Activated naive CD4-positive, alpha-beta T cell treated with anti-CD3 and anti-CD28 coated beads for 36 hours (primary cell): ENCODE measurements at places on chromosomes 2 and 18. TPM values are rescaled to one million over a fixed set of nuclear protein-coding genes. Genes with fewer than 3 reads are reported as not detected.

DNA sequence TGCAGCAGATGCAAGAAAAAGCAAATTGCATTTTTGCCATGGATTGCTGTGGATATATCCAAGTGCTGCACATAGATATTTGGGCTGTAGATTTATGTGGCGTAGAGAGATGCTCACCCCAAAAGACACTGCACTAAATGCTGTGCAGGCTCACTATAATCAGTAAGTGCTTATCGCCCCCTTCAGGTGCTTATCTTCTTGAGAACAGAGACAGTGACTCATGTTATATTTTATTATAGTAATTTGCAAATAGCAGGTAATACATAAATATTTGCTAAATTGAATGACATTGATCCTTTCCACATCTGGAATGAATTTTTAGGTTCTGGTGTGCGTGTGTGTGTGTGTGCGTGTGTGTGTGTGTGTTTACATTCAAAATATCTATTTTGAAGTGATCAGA is 36.8 kb upstream of the PLEKHM3 start:
- DNase-seq: peak; percentile 26
- no peaks in the 10 kb centered on the region for H3K36me3 ChIP-seq
- no peak overlapping the region for H3K27ac ChIP-seq
- peaks cover 3% of the 10 kb centered on the region for H3K27me3 ChIP-seq

Gene MYO5B
- 0.12 TPM for total RNA-seq

- no peak for DNase-seq
- H3K4me3 ChIP-seq: no peak overlapping the region
- peaks cover 2% of the 10 kb centered on the region for H3K4me1 ChIP-seq
- no peaks in the 10 kb centered on the region for H3K27me3 ChIP-seq
- peaks cover 32% of the 10 kb centered on the region for H3K36me3 ChIP-seq
Observed at GRCh38 chr18:14117606-14118005, 14.6 kb downstream of the ZNF519 start.

- no peaks in the 10 kb centered on the region for H3K36me3 ChIP-seq
- H3K27ac ChIP-seq: no peak overlapping the region
- H3K4me3 ChIP-seq: no peak overlapping the region
- DNase-seq: peak; percentile 9
Observed at GRCh38 chr18:11387880-11388279, 221.5 kb upstream of the SLC35G4 start.

DNA sequence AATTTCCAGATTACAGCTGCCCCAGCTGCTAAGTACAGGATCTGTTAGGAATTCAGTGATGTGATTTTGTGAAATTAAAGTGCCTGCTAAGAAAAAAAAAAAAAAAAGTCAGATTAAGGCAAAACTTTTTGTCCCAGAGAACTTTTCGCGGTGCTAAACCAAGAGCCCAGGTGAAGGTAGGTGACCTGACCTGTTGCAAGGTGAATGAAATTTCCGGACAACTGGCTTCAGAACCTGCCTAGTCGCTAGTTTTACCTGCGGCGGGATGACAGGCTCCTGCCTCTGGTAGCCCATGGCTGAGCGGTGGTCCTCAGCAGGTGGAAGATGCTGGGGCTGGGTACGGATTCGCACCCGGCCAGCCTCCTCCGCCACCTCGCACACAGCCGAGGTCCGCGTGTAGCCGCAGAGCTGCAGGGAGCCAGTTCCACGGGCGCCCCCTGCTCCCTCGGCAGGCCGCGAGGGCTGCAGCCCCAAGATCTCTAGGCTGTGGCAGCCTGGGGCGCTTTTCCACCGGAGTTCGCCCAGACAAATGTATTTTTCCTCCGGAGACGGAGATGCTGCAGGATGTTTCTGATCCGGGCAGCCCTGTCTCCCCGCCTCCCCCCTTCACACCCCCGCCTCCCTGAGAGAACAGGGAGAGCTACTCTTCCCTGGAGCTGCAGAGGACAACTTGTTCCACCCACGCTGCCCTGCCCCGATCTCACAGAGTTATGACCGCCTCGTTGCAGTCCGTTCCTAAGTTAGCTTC is at the start of gene SLC38A11:
SLC38A11 (minus strand) TSS at position 572 of the 748 bp plus-strand sequence; CDS start at position 294, 278 bp downstream.
- H3K36me3 ChIP-seq: no peaks in the 10 kb centered on the region
- H3K27ac ChIP-seq: no peak within 1 kb of the TSS
- no peaks in the 10 kb centered on the region for H3K4me1 ChIP-seq

- H3K27me3 ChIP-seq: no peaks in the 10 kb centered on the region
- peaks cover 1% of the 10 kb centered on the region for H3K36me3 ChIP-seq
- H3K4me3 ChIP-seq: no peak overlapping the region
Observed at GRCh38 chr2:116435648-116436047, 1378.8 kb upstream of the DDX18 start.

DNA sequence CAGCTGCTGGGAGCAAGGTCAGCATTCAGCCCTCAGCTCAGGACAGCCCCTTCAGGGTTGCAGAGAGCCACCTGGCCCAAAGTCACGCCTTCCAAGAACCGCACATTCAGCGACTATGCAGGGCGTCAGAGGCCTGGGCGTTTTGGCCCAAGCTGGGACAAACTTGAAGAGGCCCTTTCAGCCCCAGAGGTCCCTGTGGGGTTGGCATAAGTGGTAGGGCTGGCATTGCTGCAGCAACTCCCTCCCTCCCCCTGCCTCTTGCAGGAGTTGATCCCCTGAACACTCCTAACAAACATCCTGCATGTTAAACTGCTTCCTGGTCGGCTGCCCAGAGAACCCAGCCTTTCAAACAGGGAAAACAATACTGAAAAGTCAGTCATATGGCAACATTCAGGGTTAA is 192.9 kb upstream of the SMAD2 start:
- H3K27ac ChIP-seq: no peak overlapping the region
- peaks cover 3% of the 10 kb centered on the region for H3K4me1 ChIP-seq
- H3K4me3 ChIP-seq: no peak overlapping the region
- peaks cover 12% of the 10 kb centered on the region for H3K27me3 ChIP-seq

DNA sequence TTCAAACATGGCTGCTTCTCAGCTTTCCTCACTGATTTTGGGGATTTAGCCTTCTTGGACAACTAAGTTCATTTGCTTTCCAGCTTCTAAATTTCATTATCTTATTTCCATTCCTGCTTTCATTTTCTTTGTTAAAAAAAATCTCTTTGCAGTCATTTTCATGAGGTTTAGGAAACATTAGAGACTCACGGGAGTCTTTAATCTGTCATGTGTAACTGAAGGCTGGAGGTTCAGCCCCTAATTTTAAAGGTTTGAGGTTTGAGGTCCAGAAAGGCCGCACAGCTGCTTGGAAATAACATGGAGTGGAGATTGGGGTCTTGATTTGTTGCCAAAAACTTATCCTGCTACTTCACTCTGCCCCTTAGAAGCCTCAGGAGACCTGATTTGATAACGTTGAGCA is 30.3 kb downstream of the PROKR1 start:
- DNase-seq: no peak
- H3K4me1 ChIP-seq: no peaks in the 10 kb centered on the region
- peaks cover 6% of the 10 kb centered on the region for H3K27me3 ChIP-seq

DNA sequence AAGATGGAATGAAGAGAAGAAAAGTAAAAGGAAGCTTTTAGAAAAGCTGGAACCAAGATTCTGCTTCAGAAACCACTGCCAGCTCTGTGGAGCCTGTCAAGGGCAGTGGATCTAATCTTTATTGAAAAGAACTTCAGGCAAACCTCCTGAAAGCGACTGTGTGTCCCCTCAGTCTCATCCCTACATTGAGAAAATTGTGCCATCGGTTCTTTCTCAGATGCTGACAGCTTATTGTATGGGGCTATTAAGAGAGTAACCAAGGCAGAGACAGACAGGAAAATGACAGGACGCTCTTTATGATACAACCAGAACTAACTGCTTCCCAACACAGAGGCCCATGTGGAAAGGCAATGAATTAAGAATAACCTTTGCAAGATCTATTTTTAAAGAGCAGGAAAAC is 763.2 kb upstream of the CHAC2 start:
- H3K4me1 ChIP-seq: no peaks in the 10 kb centered on the region
- no peak overlapping the region for H3K27ac ChIP-seq
- no peaks in the 10 kb centered on the region for H3K36me3 ChIP-seq
- no peak overlapping the region for H3K4me3 ChIP-seq
- H3K27me3 ChIP-seq: no peaks in the 10 kb centered on the region
- DNase-seq: no peak

DNA sequence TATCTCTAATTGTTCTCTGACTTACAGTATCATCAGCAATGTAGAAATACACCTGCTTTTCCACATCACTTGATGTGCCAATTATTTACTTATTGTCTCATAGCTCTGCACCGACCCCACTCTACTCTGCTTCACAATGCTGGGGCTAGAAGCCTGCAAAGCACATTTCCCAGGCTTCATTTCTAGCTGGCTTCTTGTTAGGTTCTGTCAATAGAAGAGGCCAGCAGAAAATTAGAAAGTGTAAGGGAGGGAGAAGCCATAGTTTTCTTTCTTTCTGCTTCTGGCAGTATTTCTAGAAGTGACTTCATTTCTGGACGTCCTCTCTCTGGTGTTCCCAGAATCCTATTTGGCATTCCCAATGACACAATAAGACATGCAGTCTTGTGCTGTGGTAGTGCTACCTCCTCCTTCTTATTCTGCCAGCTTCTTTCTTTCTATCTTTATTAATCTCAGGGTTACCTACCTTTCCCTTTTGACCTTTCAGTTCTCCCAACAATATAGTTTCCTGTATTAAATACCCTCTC is 12.5 kb upstream of the TANC1 start:
- H3K4me3 ChIP-seq: no peak overlapping the region
- no peak overlapping the region for H3K27ac ChIP-seq
- peaks cover 10% of the 10 kb centered on the region for H3K4me1 ChIP-seq
- H3K36me3 ChIP-seq: peaks cover 1% of the 10 kb centered on the region

GRCh38 chr2:172465417-172466334 is 38.3 kb downstream of the ITGA6 start:
- no peaks in the 10 kb centered on the region for H3K27me3 ChIP-seq
- peak; percentile 91 for DNase-seq
- peak overlapping the region; percentile 75 for H3K27ac ChIP-seq
- peaks cover 74% of the 10 kb centered on the region for H3K4me1 ChIP-seq
- H3K4me3 ChIP-seq: peak overlapping the region; percentile 53
- H3K36me3 ChIP-seq: peaks cover 1% of the 10 kb centered on the region

Gene ABCG8
- not detected for total RNA-seq

DNA sequence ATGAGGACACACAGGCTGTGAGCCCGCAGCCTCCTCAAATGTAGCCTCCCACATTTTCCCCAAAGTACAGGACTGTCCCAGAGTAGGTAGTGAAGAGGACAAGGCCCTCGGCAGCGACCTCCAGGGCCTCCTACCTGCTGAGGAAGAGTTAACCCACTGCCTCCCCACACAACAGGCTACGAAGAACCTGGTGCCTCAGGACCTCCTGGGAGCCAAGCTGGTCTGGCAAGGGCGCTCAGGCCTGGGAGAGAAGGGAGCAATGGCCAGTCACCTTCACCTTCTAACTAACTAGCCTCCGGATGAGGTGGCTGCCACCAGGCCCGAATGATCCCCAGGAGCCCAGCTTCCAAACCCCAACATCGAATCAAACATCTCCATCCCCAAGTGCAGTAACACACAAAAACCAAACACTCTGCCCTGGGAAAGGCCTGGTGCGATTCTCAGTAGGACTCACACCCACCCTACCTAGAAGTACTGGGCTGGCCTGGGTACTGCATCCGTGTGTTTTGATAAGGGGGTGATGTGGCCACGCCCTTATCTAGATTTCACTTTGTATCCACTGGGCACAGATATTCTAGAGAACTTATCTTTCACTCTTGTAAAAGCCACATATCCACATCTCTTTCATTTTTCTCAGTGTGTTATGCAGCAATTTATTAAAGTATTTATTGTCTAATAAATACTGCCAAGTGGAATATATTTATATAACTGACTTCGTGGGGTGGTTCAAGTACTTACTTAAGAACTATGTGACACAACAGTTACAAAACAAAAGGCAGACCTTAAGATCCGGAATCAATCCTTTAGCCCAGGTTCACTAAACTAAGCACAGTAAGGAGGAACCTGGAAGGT is 9.7 kb downstream of the ERFE start:
- DNase-seq: no peak
- H3K4me1 ChIP-seq: peaks cover 7% of the 10 kb centered on the region
- no peak overlapping the region for H3K4me3 ChIP-seq

DNA sequence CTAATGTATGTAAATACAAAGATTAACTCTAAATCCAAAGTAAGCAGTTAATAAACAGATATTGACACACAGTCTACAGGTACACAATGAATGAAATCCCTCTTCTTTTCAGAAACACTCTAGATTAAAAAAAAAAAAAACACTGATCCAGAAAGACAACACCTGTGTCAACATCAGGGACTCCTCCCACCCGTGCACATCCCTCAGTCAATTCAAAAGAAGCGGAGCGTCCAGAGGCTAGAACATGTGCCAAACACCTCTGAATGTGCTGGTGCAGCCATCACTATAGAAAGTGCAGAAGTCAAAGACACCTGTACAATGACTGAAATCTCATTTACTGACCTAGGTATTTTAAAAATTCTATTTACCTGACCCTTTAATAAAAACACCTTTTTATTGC is 622.6 kb upstream of the ID2 start:
- no peak overlapping the region for H3K4me3 ChIP-seq
- H3K27ac ChIP-seq: no peak overlapping the region
- no peaks in the 10 kb centered on the region for H3K36me3 ChIP-seq
- peaks cover 6% of the 10 kb centered on the region for H3K4me1 ChIP-seq

GRCh38 chr2:241309684-241310117 is 5.8 kb downstream of the HDLBP start:
- H3K27ac ChIP-seq: peak overlapping the region; percentile 84
- peaks cover 2% of the 10 kb centered on the region for H3K36me3 ChIP-seq
- no peaks in the 10 kb centered on the region for H3K27me3 ChIP-seq
- DNase-seq: peak; percentile 84
- peaks cover 73% of the 10 kb centered on the region for H3K4me1 ChIP-seq

Gene TMEFF2
- total RNA-seq: not detected

DNA sequence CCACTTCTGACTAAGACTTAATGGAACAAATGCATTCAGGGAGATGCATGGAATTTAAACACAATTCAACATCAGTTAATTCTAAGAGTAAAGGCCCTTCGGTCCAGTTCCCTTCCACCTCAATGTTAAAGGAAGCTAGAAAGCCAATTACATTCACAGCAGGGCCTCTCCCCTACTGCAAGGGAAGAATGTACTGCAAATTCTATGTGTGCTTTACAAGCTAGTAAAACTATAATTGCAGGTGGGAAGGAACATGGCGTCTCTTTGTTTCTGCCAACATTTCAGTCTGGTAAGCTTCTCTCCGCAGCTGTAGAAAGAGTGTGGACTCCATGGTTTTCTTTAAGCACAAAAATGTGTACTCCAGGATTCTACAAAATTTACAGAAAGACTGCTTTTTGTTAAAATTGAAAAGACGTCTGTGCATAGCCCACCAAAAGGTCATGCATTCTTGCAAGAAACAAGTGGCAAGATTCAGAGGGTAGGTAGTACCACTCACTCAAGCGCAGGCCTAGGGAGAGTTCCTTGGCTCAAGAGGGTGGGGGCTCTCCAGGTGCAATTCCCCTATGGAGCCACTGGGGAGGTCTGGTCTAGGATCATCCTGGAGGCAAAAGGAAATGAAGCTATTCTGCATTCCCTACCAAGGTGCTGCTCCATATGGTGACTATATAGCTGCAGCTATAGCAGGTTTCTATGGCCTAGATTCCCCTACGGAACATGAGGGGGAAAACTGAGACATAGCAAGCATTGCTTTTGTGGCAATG is 127.0 kb upstream of the FZD5 start:
- no peak overlapping the region for H3K4me3 ChIP-seq
- no peaks in the 10 kb centered on the region for H3K4me1 ChIP-seq
- H3K27me3 ChIP-seq: no peaks in the 10 kb centered on the region
- no peak overlapping the region for H3K27ac ChIP-seq
- no peak for DNase-seq
